Bone marrow (tissue), 2 donors: ENCODE measurements at places on chromosomes 1 and 21.

DNA sequence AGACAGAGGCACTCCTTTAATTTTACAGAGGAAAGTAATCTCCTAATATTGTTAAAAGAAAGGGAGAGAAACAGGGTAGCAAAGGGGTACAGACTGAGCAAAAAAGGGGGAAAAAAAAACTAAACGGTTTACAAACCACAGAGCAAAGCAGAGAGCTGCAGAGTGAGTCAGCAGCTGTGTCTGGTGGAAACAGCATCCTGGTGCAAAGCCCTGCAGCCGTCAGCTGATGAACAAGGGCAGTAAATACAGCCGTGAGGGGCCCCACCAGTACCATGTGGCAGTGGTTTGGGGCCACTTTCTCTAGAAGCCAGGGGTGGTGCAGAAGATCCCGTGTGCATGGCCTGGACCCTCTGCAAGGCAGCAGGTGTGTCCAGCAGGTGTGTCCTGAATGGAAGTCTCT lies 111.3 kb downstream of the ERG start:
- peak; percentile 79 for DNase-seq

DNA sequence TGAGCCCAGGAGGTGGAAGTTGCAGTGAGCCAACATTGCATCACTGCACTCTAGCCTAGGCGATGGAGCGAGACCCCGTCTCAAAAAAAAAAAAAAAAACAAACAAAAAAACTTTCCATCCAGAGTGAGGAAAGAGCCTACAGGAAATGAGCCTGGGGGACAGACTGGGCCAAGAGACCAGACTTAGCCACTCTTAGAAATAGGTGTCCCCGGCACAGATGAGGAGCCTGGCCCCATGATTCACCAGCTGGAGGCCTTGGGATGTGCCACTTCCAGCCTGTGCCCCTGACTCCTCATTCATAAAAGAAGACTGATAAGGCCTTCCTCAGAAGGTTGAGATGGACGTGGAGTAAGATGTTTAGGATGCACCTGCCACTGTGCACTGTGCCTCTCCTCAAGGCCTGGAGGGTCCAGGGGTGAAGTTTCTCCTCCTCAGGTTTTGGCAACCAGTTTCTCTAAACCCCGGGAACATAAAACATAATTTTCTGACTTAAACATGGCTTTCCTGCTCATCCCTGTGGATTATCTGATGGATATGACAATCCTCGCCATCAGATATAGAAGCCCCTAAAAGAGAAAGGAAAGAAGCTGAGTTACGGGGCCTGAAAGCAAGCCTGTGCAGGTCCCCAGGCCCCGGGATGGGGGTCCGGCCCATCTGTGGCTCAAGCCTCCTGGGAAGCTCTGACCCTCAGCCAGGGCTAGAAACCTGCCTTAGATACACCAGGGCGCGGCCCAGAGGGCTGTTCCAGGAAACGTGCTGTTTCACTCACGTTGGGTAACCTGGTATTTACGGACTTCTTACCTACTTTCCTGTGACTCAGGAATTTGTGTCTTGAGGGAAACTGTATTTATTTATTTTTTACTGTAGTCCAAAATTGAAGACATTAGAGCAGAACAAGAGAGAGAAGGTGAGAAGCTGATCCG lies 26.0 kb downstream of the MX1 start:
- DNase-seq: no peak

GRCh38 chr1:109307274-109308021 lies 637 bp upstream of the MYBPHL start:
- peak; percentile 23 for DNase-seq

DNA sequence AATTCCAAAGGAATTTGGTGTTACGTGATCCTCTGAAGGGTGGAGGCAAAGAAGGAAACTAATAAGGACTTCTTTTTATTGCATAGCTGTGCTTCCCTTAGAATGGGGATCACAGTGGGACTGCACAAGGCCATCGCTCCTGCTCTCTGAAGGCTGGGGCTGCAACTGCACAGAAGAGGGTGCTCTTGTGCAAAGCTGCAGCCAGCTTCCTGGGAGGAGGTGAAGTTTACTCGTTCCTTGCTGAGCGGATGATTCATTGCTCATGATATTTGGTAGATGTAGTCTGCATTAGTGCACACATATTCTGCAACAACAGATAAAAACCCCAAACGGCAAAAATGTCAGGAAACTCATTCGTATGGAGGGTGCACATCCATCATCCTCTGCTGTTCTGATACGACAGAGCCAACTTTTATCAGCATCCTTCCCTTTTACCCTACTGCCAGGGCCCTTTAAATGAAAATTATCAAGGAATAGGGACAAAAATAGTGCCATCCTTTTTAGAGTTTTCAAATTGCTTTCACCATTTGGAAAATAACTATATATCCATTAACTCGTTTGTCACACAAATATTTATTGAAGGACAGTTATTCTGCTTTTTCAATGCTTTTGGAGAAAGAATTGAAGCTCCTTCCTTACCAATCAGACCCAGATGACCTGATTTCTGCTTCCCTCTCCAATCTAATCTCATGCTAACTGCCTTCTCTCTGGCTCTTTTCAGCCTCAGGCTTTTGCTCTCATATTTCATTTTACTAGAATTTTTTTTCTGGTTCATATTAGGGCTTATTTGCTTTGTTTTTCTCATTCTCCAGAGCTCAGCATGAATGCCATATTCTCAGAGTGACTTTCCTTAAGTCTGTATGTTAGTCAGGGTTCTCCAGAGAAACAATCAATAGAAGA lies 263.6 kb downstream of the DUSP10 start:
- DNase-seq: no peak

DNA sequence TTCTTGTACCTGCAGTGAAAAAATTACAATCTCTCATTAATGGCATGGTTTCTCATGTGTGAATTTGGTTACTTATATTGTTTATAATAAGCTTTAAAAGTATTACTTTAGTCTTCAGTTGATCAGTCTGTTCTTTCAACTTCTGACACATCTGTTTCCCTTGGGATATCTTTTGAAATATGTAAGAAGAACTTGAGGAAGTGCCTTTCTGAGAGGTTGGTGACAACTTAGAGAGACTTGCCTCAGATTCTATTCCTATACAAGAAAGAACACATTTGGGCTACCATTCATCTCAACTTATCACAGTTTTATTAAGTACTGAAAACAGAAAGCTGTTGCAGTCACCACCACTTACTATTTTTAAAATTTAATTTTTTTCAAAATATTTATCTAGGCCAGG lies 8.1 kb downstream of the AKNAD1 start:
- peak; percentile 35 for DNase-seq

DNA sequence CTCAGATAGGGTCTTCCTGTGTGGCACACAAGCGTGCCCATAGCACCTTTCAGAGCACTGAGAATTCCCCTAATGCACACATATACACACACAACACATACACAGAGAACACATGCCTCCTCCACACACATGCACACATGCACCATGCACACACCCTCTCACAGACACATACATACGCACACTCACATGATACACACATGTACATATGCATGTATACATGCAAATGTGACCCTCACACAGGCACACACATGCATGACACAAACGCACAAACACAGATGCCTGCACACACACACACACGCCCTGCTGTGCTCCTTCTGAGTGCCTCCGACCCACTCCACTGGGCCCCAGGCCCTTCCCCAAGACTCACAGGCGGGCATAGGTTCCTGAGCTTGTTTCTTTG lies 251.0 kb downstream of the PTPRU start:
- DNase-seq: no peak

DNA sequence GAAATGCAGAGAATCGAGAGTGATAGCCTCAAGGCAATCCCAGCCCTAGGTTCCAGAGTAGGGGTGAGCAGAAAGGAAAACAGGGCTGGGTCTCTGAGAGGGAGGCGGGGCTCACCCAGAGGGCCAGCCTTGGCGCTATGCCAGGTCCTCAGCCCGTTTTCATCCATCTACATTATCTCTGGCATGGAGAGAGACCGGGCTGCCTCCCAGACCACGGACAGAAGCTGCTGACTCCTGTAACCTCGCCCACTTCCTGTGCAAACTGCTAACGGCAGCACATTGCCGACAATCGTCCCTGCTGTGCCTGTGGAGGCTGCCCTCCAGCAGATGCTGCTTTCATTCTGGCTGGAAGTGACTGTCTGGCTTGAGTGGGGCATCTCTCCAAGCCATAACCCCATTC lies 569.1 kb downstream of the NPHP4 start:
- no peak for DNase-seq

- DNase-seq: no peak
Measured at GRCh38 chr21:20023193-20023592, 975.0 kb upstream of the NCAM2 start.

DNA sequence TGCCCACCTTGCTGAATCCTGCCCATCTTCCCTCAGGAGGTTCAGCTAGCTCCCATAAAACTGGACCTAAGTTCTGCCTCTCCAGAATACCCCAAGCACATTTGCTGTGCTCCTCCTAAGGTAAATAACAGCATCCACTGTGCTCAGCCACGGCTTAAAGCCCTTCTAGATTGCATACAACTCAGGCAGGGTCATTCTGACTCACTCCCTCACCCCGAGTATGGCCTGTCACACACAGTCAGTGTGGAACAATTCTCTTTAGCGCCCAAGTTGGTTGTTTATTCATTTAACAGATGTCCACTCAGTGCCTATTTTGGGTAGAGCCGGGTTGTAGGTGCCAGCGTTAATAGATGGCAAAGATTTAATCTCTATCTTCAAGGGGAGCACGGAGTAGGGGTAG lies 147.5 kb upstream of the EDN2 start:
- no peak for DNase-seq

DNA sequence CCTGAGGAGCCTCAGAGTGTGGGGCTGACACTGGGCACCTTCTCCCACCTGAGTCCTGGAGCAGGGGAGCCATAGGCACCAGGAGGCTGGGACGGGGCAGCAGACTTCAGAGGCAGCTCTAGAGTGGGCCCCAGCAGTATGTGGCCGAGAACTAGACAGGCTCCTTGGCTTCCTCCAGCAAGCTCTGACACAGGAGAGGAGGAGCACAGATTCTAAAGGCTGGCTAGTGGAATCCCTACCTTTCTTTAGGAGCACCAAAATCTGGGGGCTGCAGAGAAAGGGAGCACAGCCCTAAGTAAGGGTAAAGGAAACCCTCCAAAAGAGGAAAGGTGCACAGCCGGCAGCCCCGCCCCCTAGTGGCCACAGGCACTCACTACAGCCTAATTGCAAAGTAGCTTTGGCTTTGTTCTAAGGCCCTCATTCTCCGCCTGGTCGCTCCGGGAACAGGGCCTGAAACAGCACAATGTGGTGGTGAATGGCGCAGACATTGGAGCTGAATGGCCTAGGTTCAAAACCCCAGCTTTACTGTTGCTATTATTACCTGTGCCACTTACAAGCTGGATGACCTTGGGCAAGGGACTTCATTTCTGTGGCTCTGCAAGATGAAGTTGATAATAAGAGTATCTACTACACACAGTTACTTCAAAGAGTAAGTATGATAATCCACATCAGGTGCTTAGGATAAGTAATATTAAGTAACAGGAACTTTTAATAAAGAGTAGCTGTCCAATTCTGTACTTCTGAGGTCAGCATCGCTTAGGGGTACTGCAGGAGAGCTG lies 8.8 kb upstream of the GUCA2A start:
- DNase-seq: peak; percentile 28

- DNase-seq: no peak
Measured at GRCh38 chr1:200292699-200293098, 117.1 kb downstream of the ZNF281 start.

- no peak for DNase-seq
Measured at GRCh38 chr1:151960780-151961513, 32.7 kb downstream of the S100A10 start.

DNA sequence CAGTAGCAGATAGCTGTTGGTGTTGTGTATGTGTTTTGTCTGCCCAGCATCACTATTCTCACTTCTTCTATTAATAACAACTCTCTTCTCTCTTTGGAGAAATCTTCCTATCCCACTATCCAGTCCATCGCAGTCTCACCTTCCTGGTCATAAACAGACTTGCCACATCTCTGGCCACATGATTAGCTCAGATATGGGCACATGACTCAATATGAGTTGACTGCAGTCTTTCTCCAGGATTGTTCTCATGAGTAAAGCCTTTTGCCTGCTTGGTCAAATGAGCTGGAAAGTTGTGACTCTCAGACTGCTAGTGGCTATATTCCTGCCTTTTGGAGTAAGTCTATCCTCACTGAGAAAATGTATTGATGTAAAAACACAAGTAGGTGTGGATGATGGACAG lies 32.9 kb upstream of the TADA1 start:
- DNase-seq: no peak

DNA sequence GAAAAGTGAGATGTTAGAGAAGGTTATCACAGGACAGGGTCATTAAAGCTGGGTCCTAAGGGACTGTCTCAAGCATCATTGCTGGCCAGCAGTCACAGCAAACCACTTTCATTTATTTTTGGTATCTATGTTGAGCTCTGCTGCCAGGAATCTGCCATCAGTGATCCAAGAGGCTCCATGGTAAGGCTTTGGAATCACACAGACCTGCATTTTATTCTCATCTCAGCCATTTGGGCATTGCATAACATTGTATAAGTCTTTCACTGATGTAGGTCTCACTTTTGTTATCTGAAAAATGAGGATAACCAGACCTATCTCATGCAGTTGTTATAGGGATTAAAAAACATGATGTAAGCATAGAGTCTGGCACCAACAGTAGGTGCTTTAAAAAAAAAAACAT lies 77.5 kb downstream of the OMA1 start:
- DNase-seq: no peak

DNA sequence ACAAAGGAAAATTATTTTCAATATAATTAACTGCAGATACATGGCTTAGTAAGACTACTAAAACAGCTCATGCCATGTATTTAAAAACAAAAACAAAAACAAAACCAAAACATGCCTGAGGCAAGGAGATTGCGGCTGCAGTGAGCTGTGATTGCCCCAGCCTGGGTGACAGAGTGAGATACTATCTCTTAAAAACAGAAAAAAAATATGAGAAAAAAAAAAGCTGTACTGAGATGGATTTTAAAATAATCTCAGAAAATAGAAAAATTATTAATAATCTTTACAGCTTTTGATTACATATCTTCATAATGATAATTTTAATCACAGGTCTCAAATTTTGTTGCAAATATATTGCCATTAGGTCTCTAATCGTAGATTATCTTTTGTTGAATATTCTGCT lies 24.0 kb upstream of the LIN9 start:
- DNase-seq: no peak

GRCh38 chr1:29237852-29238619 lies 1.7 kb downstream of the PTPRU start:
- DNase-seq: peak; percentile 27

DNA sequence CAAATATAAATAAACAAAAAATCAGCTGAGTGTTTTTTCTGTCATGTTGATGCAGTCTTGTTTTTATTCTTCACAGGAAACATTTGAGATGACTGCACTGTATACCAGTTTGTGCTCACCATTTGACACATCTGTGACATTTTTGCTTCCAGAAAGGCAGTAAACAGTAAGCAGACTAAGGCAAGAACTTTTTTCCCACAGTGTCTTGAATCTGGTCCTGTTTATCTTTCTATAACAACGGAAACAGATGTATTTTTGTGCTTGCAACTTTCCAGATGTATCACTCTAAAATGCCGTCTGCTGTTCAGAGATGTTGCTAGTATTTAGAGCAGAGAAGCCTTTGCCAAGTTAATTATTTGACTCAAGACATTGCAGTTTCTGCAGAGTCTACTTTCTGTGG lies 105.5 kb downstream of the ZC3H11B start:
- DNase-seq: no peak

GRCh38 chr1:214386747-214387146 lies 105.8 kb downstream of the SMYD2 start:
- DNase-seq: no peak

- no peak for DNase-seq
Measured at GRCh38 chr1:33390542-33390941, 40.4 kb downstream of the PHC2 start.
